ENCODE measurements at places on chromosomes 1 and 21. TPM values are rescaled to one million over a fixed set of nuclear protein-coding genes. Genes with fewer than 3 reads are reported as not detected.

DNA sequence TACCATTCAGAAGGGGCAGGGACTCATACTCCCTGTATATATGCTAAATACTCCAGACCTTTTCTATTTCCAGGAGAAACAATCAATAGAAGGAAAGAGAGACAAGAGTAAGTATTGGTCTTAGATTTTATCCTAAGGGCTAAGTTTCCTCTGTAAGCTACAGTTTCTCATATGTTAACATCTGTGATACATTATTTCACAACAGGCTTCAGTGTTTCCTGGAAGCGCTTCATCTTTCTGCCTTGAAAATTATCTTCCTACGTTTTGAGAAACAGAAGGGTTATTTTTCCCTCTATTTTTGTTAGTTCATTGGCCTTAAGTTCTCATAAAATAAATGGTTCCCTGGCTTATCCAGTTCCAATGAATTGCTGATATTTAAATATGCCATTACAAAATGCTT lies 15.6 kb downstream of the FMO1 start:
- no peak for DNase-seq

DNA sequence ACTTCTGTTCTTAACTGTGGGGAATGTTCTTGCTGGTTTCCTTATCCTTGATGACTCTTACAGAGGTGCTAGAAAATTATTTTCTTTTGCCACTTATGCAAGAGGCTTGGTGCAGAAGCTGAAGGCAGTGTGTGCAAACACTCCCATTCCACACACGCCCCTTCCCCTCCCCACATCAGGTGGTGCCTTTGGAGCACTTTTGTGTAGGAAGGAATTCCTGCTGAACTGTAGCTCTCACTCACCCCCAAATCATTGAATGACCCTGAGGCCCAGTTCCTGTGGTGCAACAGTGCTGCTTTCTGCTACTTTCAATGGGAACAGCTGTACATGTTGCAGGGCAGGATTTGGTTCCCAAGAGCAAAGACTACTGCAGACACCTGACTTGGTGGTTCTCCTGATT lies 101.8 kb downstream of the CD247 start:
- no peak for DNase-seq

GRCh38 chr1:174777262-174777661 lies 222.5 kb upstream of the CACYBP start:
- DNase-seq, result no peak

- no peak for DNase-seq
Observed at GRCh38 chr1:96674915-96675314, 46.7 kb upstream of the PTBP2 start.

GRCh38 chr1:226921504-226921903 lies 18.6 kb upstream of the COQ8A start:
- DNase-seq, result no peak

DNA sequence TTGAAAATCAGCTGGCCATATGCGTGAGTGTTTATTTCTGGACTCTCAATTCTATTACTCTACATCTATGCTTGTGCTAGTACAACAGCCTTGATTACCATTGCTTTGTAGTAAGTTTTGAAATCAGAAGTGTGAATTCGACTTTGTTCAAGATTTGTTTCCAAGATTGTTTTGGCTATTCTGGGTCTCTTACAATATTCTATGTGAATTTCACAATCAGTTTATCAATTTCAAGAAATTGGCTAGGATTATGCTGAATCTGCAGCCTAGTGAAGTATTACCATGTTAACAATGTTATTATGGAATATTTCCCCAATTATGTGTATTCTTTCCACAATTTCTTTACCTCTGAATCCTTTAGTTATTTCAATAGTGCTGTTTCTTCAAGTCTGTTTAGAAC lies 19.5 kb downstream of the SFPQ start:
- DNase-seq, result no peak

DNA sequence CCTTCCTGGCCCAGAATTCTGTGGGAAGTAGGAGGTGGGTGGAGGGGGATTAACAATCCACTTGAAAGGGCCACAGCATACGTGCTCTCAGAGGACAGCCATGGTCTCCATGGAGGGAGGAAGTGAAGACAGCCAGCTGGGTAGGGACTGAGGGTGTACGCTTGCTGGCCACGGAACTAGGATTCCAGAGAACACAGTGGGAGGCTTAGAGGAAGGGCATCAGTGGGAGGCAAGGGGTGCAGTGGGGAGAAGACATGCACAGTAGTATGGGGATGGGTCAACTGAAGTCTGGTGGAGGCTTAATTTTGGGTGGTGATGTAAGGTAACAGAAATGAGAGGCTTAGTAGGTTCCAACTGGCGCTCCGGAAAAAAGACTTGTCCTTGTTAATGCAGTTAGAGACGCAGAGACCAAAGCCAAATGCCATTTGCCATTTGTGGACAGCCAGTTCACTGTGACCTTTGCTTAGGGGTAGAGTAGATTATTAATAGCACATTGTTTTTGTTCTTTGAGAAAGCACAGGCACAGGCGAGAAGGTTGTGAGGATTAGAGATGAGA lies 103.0 kb downstream of the ZSCAN20 start:
- DNase-seq, result no peak

- no peak for DNase-seq
Observed at GRCh38 chr1:86573763-86574484, 27.0 kb downstream of the CLCA4 start.

DNA sequence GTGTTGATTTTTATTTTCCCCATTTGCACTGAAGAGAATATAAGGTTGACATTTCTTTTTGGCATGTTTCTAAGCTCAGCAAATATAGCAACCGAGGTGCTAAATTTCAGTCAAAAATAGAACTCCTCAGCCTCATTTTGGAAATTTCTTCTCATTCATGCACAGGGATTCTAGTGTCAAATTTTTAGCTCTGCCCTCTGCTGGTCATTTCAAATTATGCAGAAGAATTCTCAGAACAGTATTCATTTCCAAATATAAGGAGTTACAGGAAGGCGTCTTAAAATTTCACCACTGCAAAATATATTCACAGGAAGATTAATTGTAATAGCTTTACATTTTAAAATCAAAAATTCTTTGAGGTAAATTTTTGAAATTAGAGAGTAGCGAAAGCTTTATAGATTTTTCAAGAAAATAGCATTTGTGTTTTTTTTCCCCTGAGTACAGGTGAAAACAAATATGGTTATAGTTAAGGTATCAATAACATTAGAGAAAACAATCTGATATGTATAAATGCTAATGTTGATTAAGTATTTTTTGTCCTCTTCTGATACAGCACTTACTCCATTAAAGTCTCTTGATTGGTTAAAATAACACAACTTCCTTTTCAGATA lies 57.9 kb downstream of the FMN2 start:
- no peak for DNase-seq

DNA sequence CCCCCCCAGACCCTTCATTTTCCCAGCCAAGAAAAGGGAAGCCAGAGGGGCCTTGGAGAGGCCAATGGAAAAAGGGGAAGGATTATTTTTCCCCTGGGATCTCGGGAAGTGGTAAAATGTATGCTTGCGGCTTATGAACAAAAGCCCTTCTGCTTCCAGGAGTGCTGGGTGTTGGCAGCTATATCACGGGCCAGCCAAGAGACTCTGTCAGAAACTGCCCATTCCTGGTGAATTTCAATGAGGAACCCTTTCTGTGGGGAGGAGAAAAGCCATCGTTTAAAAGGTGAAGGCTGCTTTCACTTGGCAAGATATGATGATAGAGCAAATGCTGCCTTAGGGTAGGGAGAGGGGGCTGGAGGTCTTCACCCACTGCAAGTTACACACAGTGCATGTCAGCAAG lies 69.7 kb upstream of the ZC3H12A start:
- no peak for DNase-seq

The LDLRAD1 gene
- total RNA-seq, result not detected

The FHL3 gene
- total RNA-seq, result 18.2 TPM

Data from ureter (tissue), 1 donor.